Frontal cortex (tissue), 4 donors: ENCODE measurements at places on chromosomes 2 and 18. TPM values are rescaled to one million over a fixed set of nuclear protein-coding genes. Genes with fewer than 3 reads are reported as not detected.
A peak's percentile ranks its signal among the peaks of the same experiment; 100 is the strongest.

The CNTNAP5 gene
- total RNA-seq, result 30.6 TPM

DNA sequence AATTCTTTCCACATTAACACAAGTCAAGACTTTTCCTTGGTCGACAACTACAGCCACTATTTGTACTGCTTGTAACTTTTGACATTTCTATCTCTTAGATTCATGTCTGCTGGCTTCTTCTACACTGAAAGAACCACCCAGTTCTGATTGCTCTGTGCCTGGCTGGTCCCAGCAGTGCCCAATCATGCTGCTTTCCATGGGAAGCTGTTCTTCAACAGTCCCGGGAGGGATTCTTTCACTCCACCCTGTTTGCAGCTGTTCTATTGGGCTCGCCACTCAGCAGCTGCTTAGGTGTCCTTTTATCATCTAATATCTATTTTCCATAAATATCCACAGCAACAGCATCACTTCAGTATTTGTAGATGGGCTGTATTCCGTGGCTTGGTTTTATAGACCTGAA, 471.1 kb upstream of the SMIM21 start:
- DNase-seq, result no peak

- DNase-seq, result no peak
These were observed 133.6 kb downstream of the MBD2 start for GRCh38 chr18:54090856-54091255.

- DNase-seq, result no peak
These were observed 596.6 kb downstream of the RNF144A start for GRCh38 chr2:7513834-7514233.

- peak; percentile 72 for DNase-seq
These were observed 433 bp downstream of the ZFP36L2 start for GRCh38 chr2:43225788-43226557.

- no peak for DNase-seq
These were observed 35.1 kb downstream of the NLRC4 start for GRCh38 chr2:32229635-32230034.

DNA sequence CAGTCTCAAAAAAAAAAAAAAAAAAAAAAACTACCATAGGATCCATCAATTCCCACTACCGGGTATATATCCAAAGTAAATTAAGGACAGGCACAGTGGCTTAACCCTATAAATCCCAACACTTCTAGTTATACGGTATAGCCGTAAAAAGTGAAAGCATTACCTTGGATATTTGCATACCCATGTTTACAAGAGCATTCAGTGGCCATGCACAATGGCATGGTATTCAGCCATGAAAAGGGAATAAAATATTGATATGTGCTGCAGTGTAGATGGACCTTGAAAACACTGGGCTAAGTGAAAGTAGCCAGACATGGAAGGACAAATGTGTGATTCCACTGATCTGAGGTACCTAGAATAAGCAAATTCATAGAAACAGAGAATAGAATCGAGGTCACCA, 111.8 kb upstream of the CAB39 start:
- DNase-seq, result no peak

- DNase-seq, result no peak
These were observed 3.6 kb downstream of the BIRC6 start for GRCh38 chr2:32360416-32360815.

DNA sequence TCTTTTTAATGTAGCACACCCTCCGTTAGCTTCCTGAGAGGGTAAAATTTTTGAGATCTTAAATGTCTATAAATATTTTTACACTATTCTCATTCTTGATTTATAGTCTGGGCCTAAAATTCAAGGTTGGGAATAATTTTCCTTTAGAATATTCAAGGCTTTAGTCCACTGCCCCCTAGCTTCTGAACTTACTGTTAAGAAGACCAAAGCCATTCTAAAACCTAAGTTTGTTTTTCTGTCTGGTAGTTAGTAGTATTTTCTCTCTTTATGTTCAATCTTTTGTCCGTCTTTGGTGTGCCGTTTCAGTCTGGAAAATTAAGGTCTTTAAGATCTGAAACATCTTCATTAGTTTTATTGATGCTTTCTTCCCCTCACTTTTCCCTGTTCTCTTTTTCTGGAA, 14.5 kb downstream of the OSBPL6 start:
- DNase-seq, result no peak

The IL18RAP gene
- total RNA-seq, result 0.41 TPM

DNA sequence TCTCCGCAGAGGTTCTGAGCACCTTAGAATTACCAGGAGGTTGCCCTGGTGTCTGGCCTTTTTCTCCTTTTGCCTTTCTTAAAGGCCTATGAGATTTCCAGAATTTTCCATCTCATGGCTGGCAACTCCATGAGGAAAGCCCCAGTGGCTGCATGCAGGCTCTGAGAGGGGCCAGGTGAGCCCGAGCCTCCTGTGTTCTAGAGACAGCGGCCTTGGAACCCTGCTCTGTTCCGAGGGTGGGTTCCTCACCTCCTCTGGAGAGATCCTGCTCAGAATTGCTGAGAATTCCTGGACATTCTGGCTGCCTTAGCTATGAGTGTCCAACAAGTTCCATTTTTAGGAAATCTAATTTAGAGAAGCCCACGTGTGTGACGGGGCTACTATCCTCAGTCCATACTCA, 35.7 kb upstream of the HPCAL1 start:
- DNase-seq, result no peak

DNA sequence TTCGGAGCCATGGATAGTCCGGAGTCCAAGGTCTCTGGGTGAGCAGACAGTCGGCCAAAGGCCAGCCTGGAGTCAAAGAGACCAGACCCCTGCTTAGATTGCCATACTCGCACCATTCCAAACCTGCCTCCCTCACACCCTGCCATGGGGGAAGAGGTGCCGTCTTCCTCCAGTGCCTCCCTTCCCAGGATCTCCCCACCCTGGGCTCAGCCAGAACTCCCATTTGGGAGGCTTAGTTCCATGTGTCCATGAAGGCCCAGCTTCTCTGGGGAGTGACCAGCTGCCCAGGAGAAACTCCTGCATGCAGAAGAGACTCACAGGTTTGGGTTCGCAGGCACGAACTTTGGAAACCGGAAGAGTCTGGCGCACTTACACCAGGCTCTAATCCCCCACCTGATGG, 21.7 kb downstream of the IGFBP5 start:
- DNase-seq, result no peak

The INHA gene
- 0.41 TPM for total RNA-seq

The SIX2 gene
- 0.41 TPM for total RNA-seq

The MYOM1 gene
- 0.82 TPM for total RNA-seq

DNA sequence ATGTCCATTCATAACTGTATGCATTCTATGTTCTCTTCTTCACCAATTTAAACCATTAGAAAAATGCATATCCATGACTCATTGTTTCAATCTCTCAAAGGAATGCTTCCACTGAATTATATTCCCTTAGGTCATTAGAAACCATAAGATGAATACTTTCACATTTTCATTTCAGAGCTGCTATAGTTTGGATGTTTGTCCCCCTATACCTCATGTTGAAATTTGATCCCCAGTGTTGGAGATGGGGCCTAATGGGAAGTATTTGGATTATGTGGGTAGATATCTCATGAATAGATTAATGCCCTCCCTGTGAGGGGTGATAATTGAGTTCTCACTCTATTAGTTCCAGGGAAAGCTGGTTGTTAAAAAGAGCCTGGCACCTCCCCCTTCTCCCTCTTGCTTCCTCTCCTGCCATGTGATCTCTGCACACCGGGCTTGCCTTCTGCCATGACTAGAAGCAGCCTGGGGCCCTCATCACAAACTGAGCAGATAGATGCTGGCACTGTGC, 35.7 kb downstream of the THUMPD2 start:
- DNase-seq, result no peak
